Panc1 (cell line): ENCODE measurements at places on chromosomes 12 and 14.

GRCh38 chr12:132197581-132198354, 53.5 kb downstream of the NOC4L start:
- no peak overlapping the region for H3K27ac ChIP-seq
- no peak for DNase-seq
- H3K27me3 ChIP-seq: no peaks in the 10 kb centered on the region
- no peaks in the 10 kb centered on the region for H3K36me3 ChIP-seq
- no peaks in the 10 kb centered on the region for H3K4me1 ChIP-seq

DNA sequence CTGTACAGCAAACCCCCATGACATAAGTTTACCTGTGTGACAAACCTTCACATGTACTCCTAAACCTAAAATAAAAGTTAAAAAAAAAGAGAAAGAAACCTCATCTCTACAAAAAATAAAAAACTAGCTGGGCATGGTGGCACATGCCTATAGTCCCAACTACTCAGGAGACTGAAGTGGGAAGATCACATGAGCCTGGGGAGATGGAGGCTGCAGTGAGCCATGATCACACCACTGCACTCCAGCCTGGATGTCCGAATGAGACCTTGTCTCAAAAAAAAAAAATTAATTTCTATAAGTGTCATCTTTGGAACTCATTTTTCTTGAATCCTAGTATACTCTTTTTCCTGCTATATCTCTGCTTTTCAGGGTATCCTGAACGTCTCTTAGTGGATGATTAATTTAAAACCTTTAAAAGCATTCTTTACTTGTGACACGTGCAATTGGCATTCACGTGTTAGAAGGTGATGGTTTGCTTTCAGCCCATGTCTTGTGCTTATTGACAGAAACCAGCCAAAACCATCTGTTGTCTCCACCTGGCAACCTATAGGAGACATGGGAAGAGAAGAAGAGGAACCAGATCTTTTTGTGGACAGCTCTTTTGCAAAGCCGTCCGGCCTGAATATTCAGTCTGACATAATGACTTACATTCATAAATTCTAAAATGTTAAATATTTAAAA, 30.6 kb upstream of the PPFIBP1 start:
- no peak overlapping the region for H3K27ac ChIP-seq
- H3K4me1 ChIP-seq: no peaks in the 10 kb centered on the region
- H3K36me3 ChIP-seq: no peaks in the 10 kb centered on the region
- no peaks in the 10 kb centered on the region for H3K27me3 ChIP-seq

DNA sequence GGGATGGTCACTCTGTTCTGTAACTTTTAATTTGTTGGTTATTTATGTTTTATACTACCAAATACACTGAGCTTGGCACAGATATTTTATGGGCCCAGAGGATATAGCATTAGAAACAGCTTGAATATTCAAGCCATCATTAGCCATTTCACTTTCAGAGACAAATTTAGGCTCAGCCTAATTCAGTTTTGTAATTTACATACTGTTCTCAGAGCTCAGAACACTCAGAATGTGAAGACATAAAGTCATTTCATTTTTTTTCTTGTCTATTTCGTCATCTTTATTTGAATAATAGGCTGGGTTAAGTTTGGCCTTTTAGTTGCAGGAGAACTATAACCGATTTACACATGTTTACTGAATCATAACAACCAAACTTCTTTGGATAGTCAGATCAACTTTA, 361.7 kb downstream of the SNAPC1 start:
- no peaks in the 10 kb centered on the region for H3K4me1 ChIP-seq
- DNase-seq: no peak
- H3K27ac ChIP-seq: no peak overlapping the region
- no peak overlapping the region for H3K4me3 ChIP-seq
- H3K27me3 ChIP-seq: no peaks in the 10 kb centered on the region; the same call in 1 of the 2 replicates

DNA sequence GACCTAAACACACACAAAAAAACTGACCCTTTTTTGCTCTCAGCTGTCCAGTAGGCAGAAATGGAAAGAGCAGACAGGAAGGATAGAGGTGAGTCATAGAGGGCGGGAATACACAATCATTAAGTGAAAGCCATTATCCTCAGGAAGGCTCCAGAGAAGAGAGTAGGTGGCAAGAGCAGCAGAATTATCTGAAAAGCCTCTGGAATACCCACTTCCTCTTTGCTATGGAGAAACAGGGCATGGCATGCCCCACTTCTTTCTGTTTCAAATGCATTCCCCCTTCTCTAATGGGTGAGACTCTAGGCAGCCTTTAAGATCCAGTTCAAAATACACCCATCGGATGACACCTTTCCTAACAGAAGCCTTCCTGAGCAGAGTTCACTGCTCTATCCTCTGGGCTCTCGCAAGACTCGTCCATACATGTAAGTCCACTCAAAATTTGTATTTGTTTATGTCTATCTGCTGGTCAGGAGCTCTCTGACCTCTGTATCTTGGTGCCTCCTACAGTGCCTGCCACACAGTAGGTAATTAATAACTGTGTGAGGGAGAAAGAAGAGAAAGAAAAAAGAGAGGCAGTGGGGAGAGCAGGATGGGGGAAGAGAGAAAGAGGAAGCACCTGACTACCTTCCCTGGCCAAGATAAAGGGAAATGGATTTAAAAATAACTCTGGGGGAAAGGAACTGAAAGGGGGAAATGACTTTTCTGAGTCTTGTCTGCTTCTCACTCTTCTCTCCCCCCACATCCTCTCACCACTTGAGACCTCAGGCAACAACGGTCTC, 8.5 kb downstream of the KLHL33 start:
- no peaks in the 10 kb centered on the region for H3K4me1 ChIP-seq
- no peaks in the 10 kb centered on the region for H3K27me3 ChIP-seq
- DNase-seq: no peak
- no peaks in the 10 kb centered on the region for H3K36me3 ChIP-seq
- H3K4me3 ChIP-seq: no peak overlapping the region

GRCh38 chr12:107238296-107238695, 144.9 kb upstream of the CRY1 start:
- H3K27me3 ChIP-seq: peaks cover 11% of the 10 kb centered on the region; the same call in 1 of the 2 replicates
- H3K27ac ChIP-seq: no peak overlapping the region
- no peaks in the 10 kb centered on the region for H3K4me1 ChIP-seq
- no peaks in the 10 kb centered on the region for H3K36me3 ChIP-seq
- no peak for DNase-seq
